ENCODE measurements at places on chromosomes 12 and 14.

DNA sequence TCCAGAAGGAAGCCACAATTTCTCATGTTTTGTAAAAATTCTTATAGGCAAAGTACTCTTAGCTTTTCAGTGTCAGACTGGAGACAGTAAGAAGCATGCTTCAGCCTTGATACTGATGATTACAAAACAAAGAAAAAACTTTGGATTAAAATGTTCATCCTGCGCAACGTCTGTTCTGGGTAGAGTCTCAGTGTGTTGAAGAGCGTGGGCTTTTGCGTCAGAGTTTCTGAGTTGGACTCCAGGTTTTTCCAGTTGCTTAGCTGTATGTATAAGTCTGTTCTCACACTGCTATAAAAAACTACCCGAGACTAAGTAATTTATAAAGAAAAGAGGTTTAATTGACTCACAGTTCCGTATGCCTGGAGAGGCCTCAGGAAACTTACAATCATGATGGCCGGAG is 508.1 kb downstream of the DIO2 start:
- DNase-seq: no peak

DNA sequence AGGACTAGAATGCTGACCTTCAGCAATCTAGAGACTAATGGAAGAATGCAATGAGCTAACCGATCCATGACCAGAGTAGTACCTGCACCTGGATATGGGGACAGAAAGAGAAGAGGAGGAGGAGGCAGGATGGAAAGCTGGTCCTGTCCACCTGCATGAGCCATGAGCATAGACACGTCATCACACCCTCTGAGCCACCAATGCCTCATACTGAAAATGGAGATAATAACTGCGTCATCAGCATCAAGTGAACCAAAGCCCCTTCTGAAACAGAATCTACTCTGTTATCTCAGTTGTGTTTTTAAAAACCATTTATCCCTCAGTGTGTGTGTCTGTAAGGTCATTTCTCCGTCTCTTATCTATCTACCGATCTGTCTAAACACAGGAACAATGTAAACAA is 327.0 kb downstream of the BCL11B start:
- no peak for DNase-seq

GRCh38 chr12:91833780-91834359 is 311.8 kb downstream of the BTG1 start:
- no peak for DNase-seq

DNA sequence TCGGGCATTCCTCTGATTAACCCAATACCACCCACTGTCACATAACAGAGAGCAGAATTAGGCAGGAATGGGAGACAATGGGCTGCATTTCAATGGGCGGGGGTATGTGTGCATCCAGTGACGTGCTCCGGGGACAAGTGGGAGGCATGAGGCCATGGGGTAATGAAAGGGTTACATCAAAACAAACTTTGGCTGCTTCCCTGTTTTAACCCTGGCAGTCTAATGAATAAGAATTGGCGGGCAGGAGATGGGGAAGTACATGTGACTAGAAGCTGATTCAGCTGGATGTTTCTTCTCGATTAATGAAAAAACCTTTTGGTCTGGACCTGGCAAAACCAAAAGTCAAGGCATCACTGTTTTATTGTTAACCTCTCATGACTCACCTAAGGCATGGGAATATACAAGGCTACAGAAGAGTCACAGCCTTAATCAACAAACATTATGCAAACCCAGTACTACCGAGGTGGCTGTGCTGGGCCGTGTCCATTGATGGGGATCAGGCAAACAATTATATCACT is 44.2 kb downstream of the SOCS2 start:
- no peak for DNase-seq

DNA sequence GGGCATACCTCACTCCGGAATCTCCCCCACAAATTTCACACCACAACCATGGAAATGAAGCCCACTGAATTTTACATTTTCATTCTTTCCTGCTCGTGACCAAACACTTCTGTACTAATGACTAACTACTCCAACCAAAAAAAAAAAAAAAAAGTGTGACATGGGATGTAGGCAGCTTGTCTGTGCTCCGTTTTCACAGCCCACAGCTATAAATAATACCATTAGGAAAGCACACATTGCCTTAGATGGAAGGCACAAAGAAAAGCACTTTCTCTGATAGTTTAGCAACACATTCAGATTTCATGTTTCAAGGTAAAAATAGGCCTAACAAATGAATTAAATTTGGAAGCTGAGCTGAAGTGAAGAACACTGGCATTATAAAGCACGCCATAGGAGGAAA is 42.5 kb downstream of the DUSP6 start:
- no peak for DNase-seq

- DNase-seq: no peak
These were observed 27.9 kb downstream of the SIX1 start for GRCh38 chr14:60621386-60621785.

- DNase-seq: no peak
These were observed 77.6 kb downstream of the STAB2 start for GRCh38 chr12:103664626-103665025.

- DNase-seq: no peak
These were observed 59.2 kb downstream of the PPFIBP1 start for GRCh38 chr12:27583057-27583797.

GRCh38 chr14:53432378-53432802 is 279.3 kb upstream of the DDHD1 start:
- DNase-seq: peak; percentile 13

- DNase-seq: no peak
These were observed 787 bp downstream of the ACAD10 start for GRCh38 chr12:111686574-111687105.

GRCh38 chr12:71556448-71556847 is 107.2 kb downstream of the ZFC3H1 start:
- no peak for DNase-seq

- DNase-seq: no peak
These were observed 52.1 kb downstream of the NUAK1 start for GRCh38 chr12:106086696-106087095.

DNA sequence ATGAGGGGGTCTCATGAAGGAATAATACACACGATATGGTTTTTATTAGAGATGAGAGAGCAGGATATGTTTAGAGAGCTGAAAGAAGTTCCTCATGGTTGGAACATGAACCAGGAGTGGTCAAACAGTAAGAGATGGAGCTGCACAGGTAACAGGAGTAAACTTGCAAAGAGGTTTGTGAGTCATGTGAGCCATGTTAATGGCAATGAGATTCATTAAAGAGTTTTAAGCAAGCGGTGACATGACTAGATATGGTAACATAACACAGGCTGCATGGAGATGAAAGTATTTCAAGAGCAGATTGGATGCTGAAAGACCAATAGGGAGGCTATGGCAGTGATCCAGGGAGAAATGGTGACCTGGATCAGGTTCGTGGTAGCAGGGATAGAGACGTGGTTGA is 62.6 kb upstream of the SSTR1 start:
- no peak for DNase-seq

Measured in Panc1 (cell line).